CD8-positive, alpha-beta memory T cell (primary cell): ENCODE measurements at places on chromosomes 12 and 14. TPM values are rescaled to one million over a fixed set of nuclear protein-coding genes. Genes with fewer than 3 reads are reported as not detected.

Gene ACTN1
- total RNA-seq, result 53.3 TPM

Gene EP400
- total RNA-seq, result 47.9 TPM

Gene SYCP3
- total RNA-seq, result 0.27 TPM

Gene RIPK3
- total RNA-seq, result 11.6 TPM

Gene RHOJ
- not detected for total RNA-seq

Gene AJUBA
- 0.90 TPM for total RNA-seq

Gene IFNG
- total RNA-seq, result 427 TPM

Gene ITPR2
- 29.4 TPM for total RNA-seq

Gene TAS2R31
- total RNA-seq, result 1.0 TPM

Gene OAS1
- total RNA-seq, result 5.5 TPM

Gene A2M
- 1.6 TPM for total RNA-seq

Gene SLC35E3
- 4.0 TPM for total RNA-seq

Gene KRT78
- total RNA-seq, result not detected

Gene LRRC9
- not detected for total RNA-seq

Gene DYRK2
- total RNA-seq, result 47.6 TPM

Gene METTL1
- total RNA-seq, result 69.8 TPM

Gene MGP
- not detected for total RNA-seq

Gene MMP17
- total RNA-seq, result not detected

Gene BTG1
- total RNA-seq, result 103 TPM

Gene PROX2
- 0.33 TPM for total RNA-seq

Gene TRPV4
- total RNA-seq, result not detected

Gene FOXG1
- not detected for total RNA-seq

Gene ESR2
- total RNA-seq, result 0.93 TPM

Gene TCL1B
- total RNA-seq, result not detected

Gene FGD4
- 0.64 TPM for total RNA-seq

Gene RFX4
- not detected for total RNA-seq

Gene SRSF5
- 307 TPM for total RNA-seq

Gene B4GALNT1
- 2.9 TPM for total RNA-seq

Gene EFS
- total RNA-seq, result not detected

Gene KRT77
- not detected for total RNA-seq

Gene GALNT8
- 0.22 TPM for total RNA-seq

Gene HOXC9
- total RNA-seq, result not detected

Gene BEGAIN
- 2.4 TPM for total RNA-seq

Gene APOF
- not detected for total RNA-seq

Gene CARMIL3
- 1.5 TPM for total RNA-seq

Gene ARHGAP9
- total RNA-seq, result 121 TPM

Gene ABCC9
- total RNA-seq, result not detected

Gene TPH2
- not detected for total RNA-seq

Gene SALL2
- total RNA-seq, result 2.0 TPM
